ENCODE measurements at places on chromosomes 1 and 21.

DNA sequence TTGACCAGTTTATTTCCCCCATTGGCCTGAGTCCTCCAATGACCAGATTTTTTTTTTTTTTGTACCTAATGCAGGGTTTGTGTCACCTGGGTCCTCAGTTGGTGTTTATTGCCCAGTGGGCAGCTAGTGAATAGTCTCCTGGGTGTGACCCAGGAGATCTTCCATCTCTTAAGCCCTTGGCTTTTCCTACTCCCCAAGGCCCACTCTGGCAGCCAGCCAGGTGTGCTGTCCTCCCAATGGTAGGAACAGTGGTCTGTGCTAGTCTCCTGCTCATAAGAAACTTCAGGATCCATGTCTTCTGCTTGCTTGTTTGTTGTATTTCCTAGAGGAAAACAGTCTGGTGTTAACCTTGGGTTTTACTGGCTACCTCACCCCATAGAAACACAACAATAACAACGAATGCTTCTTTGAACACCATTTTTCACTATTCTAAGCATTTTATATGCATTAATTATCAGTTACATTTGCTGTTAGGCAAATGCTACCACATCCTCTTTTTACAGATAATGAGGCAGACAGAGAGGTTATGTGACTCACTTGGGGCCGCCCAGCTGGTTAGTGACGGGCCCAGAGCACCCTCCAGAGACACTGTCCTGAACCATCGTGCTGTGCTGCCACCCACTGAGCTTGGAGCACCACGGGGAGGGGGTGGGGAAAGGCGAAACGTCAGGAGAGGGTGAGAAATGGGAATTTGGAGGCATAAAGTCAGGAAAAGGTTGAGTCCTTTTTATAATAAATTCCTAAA, 107.5 kb downstream of the HIVEP3 start:
- no peak for DNase-seq

- DNase-seq = no peak
Measured at GRCh38 chr1:22470227-22470626, 18.6 kb downstream of the ZBTB40 start.

- DNase-seq = no peak
Measured at GRCh38 chr21:42997053-42997452, 22.7 kb downstream of the PKNOX1 start.

DNA sequence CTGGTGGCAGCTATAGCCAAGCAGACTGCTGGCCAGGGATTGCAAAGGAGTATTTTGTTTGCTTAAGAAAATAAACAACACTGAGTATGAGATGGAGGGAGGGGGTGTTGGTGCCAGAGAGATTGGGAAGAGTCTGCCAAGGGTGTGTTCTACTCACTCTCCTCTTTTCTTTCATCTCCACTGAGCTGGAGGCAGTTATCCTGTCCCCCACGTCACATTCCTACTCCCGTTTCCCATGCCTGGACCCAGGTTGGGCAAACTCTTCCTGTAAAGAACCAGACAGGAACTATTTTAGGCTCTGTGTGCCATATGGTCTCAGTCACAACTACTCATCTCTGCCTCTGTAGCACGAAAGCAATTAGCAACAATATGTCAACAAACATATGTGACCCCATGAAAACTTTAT, 1.4 kb upstream of the IL24 start:
- no peak for DNase-seq

DNA sequence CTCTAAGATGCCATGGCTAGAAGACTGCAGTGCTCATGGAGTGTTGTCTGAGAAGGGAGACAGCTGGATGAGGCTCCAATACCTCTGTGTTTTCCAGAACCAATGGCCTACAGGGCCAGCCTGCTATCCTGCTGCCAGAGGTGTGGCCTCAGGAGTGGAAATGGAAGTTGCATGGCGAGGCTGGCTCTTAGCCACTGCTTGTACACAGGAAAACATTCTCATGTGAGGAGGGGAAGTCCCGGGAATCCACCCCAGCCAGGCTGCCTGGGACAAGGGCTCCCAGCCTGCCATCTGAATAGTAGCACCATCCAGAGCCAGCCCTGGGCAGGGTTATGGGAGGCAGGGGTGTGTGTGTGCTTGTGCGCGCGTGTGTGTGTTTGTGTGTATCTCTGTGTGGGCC, 56.5 kb downstream of the SDC3 start:
- no peak for DNase-seq

- no peak for DNase-seq
Measured at GRCh38 chr1:175422156-175422555, 229.6 kb upstream of the KIAA0040 start.

- DNase-seq = no peak
Measured at GRCh38 chr1:161238039-161238473, at the start of gene NR1I3. Gene NR1I3, minus strand, starts transcription at chr1:161238203. Its CDS starts 1,638 bp downstream, at chr1:161236565.

GRCh38 chr21:38476385-38476784, 21.9 kb downstream of the ERG start:
- DNase-seq = no peak

DNA sequence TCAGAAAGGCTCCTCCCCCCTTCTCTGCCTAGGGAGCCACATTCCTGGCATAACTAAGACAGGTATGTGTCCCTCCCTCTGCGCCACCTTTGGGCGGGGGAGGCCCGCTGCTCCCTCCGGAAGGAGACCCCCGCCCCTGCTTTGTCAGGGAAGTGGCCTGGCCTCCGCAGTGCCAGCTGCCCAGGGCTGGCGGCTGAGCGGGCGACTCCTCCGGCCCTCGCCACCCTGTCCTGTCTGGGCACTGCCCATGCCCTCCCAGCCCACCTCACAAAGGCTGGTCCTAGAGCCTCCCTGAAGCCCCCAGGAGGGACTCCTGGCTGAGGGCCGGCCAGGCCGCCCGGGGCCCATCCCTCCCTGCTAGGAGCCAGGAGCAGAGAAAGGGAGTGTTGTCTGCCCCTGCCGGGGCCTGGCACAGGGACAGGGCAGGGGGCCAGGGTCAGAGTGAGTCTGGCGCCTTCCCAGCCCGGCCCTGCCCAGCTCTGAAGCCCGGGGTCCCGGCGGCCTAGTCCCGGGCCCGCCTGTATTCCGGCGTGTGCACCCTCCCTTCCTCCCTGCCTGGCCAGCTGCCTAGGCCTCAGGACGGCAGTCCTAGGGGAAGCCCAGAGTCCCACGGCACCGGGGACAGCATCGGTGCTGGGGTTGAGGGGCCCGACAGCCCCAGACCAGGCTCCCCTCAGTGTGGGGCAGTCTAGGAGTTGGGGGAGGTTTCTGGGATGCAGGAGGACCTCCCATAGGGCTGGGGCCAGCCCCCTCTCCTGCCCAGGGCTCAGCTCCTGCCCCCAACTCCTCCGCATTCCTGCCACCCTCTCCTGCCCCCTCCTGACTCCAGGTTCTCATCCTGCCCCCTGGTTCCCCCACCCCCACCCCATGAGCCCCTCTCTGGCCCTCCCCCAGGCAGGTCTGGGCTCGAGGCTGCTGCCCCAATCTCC, 5.1 kb downstream of the AGRN start:
- DNase-seq = peak; percentile 51

GRCh38 chr1:40404670-40405462, 31.3 kb downstream of the SMAP2 start:
- DNase-seq = peak; percentile 51

DNA sequence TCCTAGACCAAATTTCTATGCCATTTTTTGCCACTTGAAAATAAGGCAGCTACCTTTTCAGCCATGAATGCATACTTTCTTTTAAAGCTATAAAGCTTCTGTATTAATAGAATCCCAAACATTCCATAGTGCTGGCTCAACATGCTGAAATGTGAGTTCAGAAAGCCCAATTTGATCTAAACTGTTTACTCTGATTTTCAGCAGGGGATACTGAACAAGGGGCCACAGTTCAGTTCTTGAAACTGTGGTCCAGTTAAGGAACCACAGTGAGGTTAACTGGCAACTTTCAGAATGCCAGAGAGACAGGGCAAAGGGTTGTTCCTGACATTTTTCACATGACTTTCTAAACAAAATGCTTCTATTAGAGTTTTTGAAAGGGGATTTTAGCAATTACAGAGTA, 85.7 kb upstream of the COL11A1 start:
- no peak for DNase-seq

GRCh38 chr1:230915078-230915477, 46.8 kb upstream of the C1orf198 start:
- peak; percentile 10 for DNase-seq
